EH (cell line): ENCODE measurements at places on chromosomes 11 and 22.

DNA sequence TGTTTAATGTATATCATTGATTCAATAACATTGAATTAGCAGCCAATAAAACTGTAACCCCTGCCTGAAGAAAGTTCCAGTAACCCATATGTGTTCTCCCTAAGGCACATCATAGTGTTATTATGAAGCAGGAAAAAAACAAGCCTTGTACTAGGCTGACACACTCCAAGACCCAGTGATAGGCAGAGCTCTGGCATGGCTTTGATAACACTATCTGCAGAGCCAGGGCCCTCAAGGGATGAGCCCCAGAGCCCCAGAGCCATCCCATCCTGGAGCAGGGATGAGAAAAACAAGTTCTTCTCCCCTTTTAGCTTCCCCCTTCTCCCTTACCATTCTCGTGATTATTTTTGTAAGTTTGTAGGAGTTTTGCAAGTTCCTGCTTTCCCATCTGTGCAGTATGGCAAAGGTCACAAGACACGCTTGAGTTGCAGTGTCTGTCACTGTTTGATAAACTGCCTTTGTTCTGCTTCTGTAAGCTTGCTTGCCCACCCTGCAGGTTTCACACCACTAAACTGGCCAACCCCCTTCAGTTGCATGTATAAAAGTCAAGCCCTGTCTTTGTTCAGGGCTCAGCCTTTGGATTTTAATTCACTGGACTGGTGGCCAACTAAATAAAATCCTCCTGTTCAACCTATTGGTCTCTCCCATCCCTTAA, 22.3 kb upstream of the GUCY1A2 start:
- no peak for DNase-seq

GRCh38 chr11:31676280-31676982, 134.7 kb downstream of the PAX6 start:
- no peak for DNase-seq

GRCh38 chr22:50030297-50031188, 18.0 kb upstream of the IL17REL start:
- DNase-seq: peak; percentile 59

DNA sequence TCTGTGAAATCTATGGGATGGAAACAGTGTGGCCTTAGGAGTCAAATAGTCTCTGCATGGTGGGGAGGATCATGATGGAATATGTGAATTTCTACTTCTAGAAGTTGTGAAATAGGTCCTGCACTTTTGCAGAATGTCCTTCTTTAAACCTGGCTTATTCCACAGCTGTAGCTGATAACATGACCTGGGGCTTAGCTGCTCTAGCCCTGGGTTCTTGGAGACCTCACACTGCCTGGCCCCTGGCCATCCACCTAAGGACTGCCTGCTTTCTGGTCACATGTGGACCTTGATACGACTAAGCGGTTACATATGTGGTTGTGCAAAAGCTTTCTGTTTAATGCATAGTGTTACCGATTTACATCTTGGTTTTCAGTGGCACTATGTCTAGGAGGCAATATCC, 88.2 kb downstream of the SWAP70 start:
- peak; percentile 43 for DNase-seq

DNA sequence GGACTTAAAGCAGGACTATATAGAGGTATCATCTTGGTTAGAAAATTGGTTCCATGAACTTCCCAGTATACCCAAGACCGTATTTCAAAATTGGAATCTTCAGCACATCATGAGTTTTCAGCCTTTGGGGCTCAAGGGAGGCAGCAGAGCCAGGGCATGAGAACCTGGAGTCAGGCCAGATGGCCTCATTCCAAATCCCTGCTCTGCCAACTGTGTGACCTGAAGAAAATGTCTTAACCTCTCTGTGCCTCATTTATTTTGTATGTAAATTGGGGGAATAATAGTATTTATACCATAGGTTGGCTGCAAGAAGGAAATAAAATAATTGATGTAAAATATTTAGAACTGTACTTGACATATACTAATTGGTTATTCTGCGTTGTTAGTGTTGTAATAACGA, 987.6 kb downstream of the TBC1D22A start:
- no peak for DNase-seq
